H54 (cell line): ENCODE measurements at places on chromosomes 1 and 21.

DNA sequence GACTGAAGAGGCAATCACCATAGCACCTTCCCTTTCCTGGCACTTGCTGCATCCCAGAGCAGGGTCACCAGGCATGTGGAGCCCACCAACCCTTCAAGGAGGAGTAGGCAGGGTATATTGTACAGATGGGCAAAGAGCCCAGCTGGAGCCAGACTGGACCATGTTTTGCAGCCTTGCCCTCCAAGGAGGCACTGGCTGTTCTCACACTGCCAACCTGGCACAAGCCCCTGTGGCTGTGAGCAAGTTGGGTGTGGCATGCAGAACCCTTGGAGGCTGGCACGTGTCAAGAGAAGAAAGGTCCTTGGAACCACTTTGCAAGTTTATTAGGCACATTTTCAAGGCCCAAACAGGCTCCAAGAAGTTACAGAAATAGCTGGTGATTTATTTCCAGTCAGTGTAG is 146.4 kb downstream of the FOXD2 start:
- no peak for DNase-seq

GRCh38 chr1:207072233-207072632 is 16.4 kb upstream of the C4BPB start:
- no peak for DNase-seq

- no peak for DNase-seq
Measured at GRCh38 chr1:35640380-35641232, 720 bp downstream of the PSMB2 start.

DNA sequence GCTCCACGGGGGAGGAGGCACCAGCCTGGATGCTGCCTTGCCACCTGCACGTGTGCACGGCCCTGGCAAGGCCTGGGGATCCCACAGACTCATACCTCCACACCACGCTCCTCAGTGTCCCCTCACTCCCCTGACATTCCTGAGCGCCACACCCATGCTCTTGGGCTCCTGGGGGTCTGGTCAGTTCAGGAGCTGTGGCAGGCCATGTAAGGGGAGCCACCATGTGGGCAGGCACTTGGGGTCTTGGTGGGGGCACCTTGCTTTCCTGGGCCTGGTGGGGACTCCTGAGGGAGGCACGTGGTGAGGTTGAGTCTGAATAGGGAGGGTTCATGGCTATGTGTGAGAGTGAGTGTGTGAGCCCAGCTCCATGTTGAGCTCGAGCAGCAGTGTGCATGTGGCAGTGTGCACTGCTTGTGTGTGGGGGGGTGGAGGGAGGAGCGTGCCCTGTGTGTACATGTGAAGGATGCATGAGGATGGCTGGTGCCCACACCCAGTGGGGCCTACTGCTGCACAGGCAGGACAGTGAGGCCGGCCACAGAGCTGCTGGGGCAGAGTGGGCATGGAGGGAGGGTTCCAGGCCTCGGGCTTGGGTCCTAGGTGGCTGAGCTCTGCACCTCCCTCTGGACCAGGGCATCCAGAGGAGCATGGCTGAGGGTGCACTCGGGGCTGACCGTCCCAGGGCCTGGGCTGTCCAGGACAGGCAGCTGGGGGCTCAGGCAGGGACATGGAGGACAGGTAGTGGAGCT is 1.6 kb downstream of the GJC2 start:
- no peak for DNase-seq

GRCh38 chr1:119380983-119381662 is 12.5 kb downstream of the HAO2 start:
- DNase-seq, result no peak

GRCh38 chr1:212177542-212177941 is 107.7 kb upstream of the PPP2R5A start:
- no peak for DNase-seq

DNA sequence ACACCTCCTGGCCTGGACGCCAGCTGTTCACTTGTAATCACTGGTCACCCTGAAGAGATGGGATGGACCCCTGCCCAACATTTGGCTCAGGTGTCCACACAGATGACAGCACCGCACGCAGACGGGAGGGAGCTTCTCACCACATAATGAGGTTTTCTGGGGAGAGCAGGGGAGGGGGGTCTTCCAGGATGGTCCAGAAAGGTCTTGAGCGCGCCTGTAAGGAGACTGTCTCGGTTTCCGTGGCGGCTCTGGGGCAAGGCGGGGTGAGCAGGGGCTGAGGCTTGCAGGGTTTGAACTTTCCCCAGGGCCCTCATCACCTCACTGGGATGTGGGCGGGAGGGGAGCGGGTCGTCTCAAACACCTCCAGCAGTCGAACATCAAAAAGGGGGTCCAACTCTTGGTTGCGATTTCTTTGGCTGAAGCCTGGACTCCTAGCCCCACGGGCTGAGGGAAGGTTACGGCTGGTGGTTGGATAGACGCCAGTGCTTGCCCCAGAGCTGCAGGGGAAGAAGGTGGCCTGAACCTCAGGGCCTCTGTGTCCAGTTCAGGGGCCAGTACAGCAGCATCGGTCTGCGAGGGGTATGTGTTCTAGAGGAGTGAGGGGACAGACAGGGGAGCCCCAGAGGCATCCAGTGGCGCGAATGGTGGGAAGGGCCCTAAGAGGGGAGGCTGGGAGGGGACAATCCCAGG is 53.8 kb downstream of the PRKCZ start:
- no peak for DNase-seq

GRCh38 chr1:215887627-215888026 is 320.5 kb downstream of the KCTD3 start:
- DNase-seq, result no peak

DNA sequence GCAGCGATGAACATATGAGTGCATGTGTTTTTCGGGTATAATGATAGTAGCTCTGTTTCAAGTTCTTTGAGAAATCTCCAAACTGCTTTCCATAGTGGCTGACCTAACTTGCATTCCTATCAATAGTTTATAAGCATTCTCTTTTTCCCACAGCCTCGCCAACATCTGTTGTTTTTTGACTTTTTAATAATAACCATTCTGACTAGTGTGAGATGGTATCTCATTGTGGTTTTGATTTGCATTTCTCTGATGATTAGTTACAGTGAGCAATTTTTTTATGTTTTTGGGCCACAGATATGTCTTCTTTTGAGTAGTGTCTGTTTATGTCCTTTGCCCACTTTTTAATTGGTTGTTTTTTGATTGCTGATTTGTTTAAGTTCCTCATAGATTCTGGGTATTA is 10.6 kb upstream of the RUNX1 start:
- no peak for DNase-seq

- DNase-seq, result no peak
Measured at GRCh38 chr1:113192242-113192641, 119.2 kb downstream of the LRIG2 start.

DNA sequence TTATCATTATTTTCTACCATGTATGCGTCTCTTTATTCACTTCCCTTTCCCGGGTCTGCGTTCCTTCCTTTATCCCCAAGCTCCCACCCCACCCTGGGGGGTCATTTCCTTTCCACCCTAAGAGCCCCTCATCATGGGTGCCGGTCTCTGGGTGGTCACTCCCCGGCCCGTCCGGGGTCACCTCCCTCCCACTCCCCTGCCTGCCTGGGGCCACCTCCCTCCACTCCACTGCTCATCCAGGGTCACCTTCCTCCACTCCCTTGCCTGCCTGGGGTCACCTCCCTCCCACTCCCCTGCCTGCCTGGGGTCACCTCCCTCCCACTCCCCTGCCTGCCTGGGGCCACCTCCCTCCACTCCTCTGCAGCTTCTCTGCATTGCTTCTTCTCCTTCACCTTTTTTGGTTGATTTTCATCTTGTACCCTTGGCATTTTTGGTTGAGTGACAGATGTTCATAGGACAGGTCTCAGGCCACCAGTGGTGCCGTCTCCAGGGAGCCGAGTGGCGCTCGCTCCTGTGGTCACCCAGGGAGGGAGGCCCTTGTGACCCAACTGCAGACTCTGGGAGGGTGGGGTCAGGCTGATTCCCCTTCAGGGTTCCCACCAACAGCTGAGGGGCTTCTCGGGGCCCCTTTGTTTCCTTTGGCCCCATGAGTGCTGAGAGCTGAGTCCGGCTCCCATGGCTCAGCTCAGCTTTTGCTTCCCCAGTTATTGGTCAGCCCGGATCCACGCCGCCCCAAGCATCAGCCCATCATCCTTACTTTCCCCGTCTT is 48.6 kb upstream of the PCBP3 start:
- DNase-seq, result no peak

- DNase-seq, result no peak
Measured at GRCh38 chr1:230043081-230043480, 24.0 kb upstream of the GALNT2 start.

DNA sequence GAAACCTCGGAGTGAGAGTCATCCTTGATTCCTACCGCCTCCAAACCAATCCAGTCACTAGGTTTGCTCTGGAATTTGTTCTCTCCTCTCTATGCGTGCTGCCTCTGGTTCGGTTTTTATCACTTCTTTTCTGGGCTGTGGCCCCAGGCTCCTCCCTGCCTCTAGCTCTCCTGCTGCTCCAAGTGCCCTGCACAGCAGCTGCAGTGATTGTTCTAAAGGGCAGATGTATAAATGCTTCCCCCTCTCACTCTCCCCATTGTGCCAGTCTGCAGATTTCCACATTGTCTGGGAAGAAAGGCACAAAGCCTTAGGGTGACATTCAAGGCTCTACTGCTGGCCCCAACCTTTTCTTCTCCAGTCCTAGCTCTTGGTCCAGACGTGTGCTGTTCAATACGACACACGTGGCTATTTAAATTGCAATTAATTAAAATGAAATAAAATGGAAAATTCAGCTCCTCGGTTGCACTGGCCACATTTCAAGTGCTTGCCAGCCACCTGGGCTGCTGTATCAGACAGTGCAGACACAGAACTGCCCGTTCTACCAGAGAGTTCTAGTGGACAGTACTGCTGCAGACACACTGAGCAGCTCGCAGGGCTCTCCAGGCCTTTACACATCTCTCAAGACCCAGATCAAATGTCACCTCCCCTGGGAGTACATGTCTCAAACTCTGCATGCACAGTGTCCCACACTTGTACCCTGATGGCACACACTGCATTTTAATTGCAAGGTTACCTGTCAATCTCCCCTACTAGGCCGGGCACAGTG is 12.4 kb downstream of the TRIM62 start:
- DNase-seq, result no peak

- no peak for DNase-seq
Measured at GRCh38 chr1:235366286-235366685, 941 bp upstream of the TBCE start.

DNA sequence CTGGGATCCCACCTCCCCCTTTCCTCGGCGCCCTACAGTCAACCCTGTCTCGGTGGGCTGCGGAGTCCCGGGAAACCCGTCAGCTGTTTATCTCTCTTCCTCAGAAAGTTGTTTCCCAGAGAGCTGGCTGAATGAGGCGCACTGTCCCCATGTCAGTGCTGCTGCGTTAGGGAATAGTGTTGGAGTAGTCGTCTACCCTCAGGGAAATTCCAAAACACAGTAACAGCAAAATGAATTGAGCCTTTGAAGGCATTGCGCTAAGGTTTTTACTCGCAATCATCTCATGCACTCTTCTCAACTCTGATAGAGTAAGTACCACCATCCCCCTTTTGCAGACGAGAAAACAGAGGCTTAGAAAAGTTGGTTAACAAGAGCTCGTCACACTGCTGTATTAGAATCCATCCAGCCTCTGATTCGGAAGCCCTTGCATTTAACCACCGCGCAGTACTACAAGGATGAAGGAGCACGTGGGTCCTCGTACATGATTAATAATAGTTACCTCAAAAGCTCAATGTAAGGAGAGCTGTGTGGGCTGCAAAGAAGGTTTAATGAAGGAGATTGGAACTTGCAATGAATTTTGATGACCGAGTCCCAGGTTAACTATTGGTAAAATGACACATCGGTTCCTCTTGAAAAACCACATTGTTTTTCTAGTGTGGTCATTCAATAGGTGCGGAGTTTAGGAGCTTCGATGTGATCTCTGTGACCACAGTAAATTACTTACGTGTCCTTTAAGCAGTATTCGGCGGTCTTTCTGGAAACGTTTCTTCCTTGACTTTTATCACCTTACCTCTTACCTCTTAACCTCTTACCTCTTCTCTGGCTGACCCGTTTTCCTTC is 788 bp upstream of the EDEM3 start:
- peak; percentile 10 for DNase-seq

DNA sequence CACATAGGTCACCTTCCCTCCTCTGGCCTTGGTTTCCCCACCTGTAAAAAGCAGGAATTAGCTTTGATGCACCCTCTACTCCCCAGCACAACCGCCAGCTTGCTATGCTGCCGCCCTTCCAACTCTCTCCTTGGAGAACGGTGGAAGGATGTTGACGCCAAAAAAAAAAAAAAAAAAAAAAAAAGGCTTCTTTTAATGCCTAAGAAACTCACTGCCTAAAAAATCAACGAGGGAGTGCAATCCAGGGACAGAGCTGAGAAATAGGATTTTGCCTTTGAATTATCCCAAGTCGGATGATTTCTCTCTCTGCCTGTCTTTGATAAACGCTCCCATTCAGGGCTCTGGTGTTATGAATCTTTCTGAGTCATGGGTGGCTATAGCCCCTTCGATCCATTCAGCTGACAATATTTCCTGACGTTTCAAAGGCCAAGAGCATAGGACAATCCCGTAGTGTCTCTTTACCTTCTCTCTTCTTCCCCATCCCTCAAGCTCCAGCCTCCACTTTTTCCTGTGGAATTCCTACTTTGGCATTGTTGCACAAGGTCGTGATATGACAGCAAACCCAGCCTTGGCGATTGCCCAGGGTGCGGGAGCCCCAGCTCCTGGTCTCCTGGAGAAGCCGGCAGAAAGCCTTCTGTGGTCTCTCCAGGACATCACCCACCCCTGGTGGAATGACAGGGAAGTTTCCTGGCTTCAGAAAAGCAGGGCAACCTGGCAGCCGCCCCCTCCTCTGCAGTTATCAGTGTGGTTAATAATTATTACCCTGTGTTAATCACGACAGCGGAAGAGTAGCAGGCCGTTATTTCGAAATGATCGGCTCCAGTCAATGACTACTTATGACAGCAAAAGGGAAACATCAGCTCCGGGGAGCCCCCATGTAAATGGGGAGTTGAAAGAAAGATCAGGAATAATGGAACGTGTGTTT is 8.0 kb upstream of the PLXNA2 start:
- DNase-seq, result no peak

DNA sequence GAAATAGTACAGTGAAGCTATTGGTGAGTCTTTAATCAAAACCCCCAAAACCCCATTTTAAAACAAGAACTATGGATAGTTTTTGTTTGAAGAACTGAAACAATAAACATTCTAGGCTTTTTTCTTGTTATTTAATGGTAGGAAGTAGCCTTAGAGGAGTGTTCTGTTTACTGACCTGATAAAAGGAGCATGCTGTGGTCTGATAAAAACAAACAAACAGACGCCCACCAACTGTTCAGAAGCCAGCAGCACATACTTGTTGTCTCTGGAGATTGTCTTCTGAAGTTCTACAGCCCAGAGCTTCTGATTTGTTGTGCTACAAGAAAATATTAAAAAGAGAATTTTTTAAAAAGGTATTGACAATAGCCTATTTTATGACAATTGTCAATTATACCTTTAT is 54.1 kb upstream of the CFAP298 start:
- DNase-seq, result no peak

DNA sequence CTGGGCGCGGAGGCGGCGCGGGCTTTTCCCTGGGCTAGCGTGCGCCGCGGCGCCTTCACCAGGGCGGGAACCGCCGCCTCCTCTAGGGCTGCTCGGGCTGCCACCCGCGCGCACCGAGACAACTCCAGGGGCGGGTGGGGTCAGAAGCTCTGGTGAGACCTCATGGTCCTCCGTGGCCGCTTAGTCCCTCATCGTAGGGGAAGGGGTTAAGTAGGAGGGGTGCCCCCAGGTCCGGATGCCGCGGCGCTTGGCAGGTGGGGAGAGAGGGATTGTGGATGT is 559 bp downstream of the SERTAD4 start:
- peak; percentile 26 for DNase-seq
